ENCODE measurements at places on chromosomes 12 and 14.

DNA sequence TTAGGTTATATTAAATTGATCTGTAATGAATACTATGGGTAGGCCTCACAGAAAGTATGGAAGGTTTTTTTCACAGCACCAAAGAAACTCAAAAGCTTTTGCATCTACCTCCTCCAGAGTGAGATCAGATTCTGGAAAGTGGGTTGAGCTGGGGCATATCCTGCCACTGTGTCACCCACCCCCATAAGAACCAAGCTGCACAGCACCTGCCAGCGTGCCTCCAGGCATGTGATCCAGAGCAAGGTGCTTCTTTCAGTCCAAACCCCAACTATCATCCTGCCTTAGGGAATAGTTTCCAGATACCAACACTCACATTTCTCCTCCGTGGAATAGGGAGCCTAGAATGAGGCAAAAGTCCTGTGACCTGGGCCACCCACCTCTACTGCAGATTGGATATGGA is 42.6 kb upstream of the PRB2 start:
- DNase-seq = no peak

DNA sequence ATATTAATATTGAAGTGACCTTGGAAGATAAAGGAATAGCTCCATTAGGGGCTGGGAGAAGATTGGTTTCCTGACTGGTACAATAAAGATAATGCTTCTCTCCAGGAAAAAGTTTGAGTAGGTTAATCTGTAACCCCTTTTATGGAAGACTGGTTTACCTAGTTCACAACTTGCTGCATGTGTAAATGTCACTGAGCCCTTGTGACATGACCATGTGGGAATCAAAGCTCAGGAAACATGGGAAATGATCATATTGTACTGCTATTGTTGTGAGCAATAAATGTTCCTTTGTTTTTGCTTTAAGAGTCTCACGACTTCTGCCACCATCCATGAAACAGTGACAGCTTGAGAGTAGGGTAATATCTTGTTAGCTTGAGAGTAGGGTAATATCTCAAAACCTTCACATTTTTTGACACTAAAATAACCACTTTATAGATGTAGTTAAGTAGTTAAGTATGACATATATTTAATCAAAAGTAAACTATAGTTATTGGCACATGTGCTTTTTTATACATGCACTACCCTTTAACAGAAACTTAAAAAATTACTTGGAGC is 1338.6 kb downstream of the FSCB start:
- DNase-seq = no peak

DNA sequence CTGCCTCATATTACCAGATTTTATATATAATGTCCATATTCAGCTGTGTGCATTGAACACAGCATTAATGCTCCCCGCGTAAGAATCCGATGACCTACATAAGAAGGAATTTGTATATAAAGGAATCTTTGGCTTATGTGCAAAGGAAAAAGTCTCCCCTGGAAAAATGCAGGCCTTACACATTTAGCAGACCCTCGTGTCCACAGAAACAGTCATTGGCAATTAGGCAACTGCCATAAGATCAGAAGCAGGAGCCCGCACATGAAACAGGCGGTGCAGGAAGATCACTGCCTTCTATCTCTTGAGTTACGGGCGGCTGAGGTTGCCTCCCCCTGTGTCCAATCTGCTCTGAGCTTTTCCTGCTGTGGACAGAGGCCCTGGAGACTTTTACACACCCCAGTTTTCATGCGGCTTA is 63.2 kb upstream of the RFX4 start:
- DNase-seq = no peak

DNA sequence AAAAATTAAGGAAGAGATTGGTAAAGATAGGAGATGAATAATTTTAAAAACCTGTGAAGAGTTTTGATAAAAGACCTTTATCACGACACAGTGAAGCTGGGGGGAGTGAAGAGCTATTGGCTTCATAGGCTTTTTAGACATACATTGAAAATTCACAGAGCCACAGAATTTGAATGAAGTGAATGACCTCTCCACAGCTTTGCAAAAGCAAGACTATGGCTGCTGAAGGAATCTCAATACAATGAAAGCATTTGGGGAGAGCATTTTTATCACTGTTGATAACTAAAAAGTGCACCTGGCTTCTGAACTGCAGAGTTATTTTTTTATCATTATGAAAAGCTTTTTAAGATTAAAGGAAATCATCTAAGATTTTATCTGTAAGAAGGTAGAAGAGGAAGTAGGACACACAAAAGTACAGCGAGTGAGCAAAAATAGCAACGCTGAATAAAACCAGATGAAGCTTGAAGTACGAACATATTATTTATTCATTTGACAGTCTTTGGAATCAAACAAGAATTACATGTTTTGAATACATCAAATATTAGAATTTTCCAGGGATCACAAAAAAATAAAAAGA is 317.5 kb downstream of the KCNC2 start:
- no peak for DNase-seq

DNA sequence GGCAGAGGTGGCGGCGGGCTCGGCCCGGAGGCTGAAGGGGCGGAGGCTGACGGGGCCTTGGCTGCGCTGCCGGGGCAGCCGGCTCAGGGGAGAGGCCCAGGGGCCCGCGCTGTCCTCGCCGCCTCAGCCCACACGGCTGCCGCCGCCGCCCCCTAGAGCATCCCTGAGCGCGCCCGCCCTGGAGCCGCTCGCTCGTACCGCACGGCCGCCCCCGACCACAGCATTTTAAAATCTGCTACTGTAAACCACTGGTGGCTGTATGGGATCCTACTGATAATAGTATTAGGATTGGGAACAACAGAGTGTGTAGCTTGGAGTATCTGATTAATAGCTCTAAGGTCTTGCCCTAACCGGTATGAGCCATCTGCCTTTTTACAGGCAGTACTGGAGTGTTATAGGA is 22.2 kb upstream of the EDDM3A start:
- no peak for DNase-seq

- DNase-seq = no peak
Measured at GRCh38 chr14:34453226-34453625, 8.8 kb downstream of the SPTSSA start.

GRCh38 chr14:33561488-33562175 is 389.2 kb downstream of the EGLN3 start:
- DNase-seq = no peak

DNA sequence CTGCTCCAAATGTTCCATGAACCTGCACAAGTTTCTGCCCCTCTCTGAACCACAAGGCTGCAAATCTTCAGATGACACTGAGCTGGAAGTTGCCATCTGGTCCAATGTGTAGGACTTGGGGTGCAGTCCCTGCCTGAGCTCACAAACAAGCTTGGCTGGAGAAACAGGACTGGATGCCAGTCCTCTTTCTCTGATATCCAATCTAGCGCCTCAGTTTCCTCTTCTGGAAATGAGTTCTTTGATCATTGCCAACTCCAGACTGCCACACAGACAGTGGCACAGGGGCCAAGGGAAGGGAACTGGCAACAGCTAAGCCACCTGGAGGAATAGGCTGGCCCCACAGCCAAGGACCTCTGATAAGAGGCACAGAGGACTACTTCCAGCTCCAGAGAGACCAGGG is 15.5 kb downstream of the CMKLR1 start:
- DNase-seq = no peak

- DNase-seq = no peak
Measured at GRCh38 chr12:110923692-110924334, 3.4 kb upstream of the MYL2 start.

- DNase-seq = peak; percentile 48
Measured at GRCh38 chr12:47276621-47277309, 197.0 kb upstream of the AMIGO2 start.

GRCh38 chr14:92698393-92698792 is 50.0 kb downstream of the LGMN start:
- DNase-seq = no peak

DNA sequence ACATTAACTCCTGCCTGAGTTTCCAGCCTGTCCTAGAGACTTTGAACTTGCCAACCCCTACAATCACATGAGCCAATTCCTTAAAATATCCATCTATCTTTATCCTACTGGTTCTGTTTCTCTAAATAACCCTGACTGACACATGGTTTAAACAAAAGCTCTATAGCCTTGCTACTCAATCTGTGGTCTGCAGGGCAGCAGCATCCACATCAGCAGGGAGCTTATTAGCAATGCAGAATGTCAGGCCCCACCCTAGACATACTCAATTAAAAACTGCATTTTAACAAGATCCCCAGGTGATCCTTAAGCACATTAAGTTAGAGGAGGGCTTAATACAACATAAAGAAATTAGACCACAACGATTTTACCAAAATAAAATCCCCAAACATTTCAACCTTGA is 108.3 kb upstream of the CPSF6 start:
- DNase-seq = no peak

GRCh38 chr14:23436327-23437132 is 1.1 kb upstream of the MYH7 start:
- no peak for DNase-seq

DNA sequence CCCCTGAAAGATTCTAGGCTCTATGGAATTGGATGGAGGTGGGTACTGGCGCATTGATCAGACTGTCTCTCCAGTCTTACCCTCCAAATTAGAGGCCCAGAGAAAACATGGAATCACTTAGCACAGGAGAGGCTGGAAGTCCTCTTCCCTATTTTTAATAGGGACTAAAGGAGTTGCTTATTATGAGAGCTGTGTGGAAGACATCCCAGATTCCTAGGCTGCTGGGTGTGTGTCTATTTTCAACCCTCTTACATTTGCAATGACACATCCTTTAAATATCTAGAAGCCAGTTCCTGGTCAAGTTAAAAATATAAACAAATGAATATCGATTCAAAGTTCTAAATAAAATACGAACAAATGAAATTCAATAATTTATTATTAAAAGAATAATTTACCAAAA is 58.3 kb upstream of the ARID2 start:
- DNase-seq = no peak

DNA sequence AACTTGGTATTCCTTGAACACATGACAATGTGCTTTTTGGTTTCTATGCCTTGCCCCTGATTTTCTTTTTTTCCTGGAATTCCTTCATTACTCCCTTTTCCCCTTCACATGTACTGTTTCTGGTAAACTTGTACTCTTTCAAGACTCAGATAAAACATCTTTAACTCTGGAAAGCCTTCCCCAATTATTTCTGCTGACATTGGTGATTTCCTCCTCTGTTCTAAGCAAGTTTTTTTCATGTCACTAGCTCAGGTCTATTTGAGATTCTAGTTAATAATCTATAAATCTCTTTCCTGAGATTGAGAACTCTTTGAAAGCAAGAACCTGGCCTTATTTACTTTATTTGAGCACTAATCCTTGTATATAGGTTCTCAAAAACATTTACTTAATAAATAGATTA is 24.0 kb upstream of the PTPRQ start:
- DNase-seq = no peak

DNA sequence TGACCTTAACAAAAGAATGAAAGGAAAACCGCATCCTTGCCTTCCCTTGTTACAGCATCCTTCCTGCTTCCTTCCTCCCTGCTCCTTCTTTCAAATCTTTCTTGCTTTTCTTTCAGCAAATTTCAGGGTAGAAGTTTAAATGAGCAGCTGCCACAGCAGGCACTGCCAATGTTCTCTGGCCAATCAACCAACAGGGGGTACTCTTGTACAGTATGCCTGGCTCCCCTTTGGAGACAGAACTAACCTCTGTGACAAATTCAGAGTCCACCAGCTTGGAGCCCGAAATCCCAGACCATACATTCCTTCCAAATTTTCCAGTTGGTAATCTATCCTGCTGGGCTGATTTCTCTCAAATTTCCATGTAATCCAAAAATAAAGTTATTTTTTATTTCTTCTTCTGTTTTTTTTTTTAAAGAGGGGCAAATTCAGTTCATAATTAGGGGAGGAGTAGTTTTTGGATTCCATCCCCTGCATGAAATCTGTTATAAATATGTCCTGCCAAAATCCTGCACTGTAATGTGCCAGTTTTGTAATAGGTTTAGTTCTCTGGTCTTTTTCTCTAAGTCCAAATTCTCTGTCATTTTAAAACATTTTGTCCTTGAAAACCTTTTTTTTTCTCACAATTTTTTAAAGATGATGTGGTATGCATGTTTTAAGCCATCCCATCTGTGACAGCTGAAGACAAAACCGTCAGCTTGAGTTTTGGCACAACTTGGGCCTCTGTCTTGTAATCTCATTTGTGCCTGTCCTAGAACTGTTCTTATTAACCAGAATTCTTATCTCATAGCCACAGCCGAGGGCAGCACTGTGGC is 610.0 kb upstream of the LMO3 start:
- no peak for DNase-seq

- no peak for DNase-seq
Measured at GRCh38 chr12:81015510-81015909, 62.4 kb upstream of the ACSS3 start.

GRCh38 chr14:92217936-92218335 is 96.2 kb downstream of the CPSF2 start:
- DNase-seq = no peak

- DNase-seq = no peak
Measured at GRCh38 chr12:4114986-4115385, 158.6 kb upstream of the CCND2 start.

DNA sequence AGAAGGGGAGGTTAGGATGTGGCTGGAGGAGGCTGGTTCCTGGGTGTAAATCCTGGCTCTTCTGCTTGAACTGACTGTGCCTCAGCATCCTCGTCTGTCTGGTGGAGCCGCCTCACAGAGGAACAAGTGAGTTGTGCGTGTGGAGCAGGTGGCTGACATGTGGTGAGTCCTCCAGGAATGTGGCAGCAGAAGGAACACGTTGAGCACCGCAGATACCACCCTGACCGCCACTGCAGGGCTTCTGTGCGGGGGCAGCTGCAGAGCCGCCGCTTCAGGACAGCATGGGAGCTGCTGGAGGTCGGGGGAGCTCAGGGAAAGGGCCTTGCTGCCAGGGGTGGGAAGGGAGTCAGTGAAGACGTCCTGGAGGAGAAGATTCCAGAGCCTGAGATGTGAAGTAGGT is 48.9 kb downstream of the TRAF3 start:
- no peak for DNase-seq

All from germinal center (tissue), 1 donor.